ENCODE measurements at places on chromosomes 4 and X.

GRCh38 chrX:17919896-17920446 lies 58.9 kb upstream of the RAI2 start:
- no peak for DNase-seq

- DNase-seq = no peak
Measured at GRCh38 chr4:176436293-176436973, 116.7 kb downstream of the SPCS3 start.

- no peak for DNase-seq
Measured at GRCh38 chr4:89303177-89303576, 4.4 kb downstream of the GPRIN3 start.

DNA sequence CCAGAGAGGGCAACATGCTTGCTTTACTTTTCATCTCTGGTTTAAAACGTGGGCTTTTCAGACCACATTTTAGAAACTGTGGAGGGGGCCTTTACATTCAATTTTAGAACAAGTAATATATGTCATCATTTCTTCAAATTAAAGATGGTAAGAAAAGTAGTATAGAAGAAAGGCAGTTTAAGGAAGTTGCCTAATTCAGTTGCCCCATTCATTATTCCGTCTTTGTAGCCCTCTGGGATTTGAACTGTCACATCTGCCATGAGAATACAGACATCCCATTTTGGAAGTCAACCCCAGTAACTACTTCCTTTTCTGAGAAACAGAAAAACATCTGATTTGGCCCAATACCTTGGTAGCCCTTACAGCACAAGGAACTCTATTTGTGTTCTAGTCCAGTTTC lies 61.2 kb downstream of the PASD1 start:
- DNase-seq = no peak

- peak; percentile 60 for DNase-seq
Measured at GRCh38 chrX:12949927-12950656, 24.8 kb upstream of the TMSB4X start.

- no peak for DNase-seq
Measured at GRCh38 chr4:169626331-169627282, 6.2 kb downstream of the CLCN3 start.

DNA sequence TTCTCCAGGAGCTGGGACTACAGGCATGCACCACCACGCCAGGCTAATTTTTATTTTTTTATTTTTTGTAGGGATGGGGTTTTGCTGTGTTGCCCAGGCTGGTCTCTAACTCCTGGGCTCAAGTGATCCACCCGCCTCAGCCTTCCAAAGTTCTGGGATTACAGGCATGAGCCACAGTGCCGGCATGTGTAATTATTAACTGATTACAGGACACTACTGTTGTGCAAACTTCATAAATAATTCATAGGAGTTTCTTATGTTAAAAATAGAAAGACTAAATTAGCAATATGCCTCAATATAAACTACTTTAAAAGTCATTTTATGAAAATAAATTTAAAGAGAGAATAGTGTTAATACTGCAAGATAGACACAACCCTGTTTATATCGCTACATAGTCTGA lies 221.9 kb downstream of the SNCA start:
- no peak for DNase-seq

DNA sequence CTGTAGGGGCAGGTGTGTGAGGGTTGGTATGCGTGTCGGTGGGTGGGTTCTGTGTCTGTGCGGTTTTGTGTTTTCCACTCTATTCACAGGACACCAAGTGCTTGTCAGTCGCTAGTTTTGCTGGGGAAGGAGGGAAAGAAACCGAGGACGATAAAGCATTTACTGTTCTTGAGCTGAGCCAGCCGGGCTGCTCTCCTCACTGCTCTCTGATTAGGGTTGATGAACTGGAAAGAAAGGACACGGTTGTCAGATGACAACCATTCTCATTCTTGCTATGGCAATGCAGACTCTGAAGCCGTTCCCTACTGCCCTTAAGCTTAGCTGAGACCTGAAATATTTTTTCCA lies 832 bp downstream of the EGFL6 start:
- DNase-seq = no peak

- no peak for DNase-seq
Measured at GRCh38 chr4:152666946-152667345, 12.9 kb downstream of the TMEM154 start.

DNA sequence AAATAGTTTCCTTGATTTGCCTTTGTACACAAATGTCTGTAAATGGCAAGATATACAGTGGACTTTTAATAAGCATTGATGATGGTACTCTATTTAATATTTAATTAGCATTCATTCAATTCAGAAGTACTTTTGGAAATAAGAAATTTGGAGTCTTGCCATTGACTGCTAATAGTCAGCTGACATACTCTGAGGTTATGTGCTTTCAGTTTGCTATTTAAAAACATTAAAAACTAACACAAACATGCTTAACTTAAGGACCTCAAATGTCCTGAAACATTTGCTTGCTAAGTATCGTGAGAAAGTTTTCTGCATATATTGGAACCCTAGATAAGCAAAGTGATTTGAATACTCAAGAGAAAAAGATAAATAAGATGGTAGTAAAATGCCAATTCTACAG lies 64.6 kb downstream of the REELD1 start:
- no peak for DNase-seq

DNA sequence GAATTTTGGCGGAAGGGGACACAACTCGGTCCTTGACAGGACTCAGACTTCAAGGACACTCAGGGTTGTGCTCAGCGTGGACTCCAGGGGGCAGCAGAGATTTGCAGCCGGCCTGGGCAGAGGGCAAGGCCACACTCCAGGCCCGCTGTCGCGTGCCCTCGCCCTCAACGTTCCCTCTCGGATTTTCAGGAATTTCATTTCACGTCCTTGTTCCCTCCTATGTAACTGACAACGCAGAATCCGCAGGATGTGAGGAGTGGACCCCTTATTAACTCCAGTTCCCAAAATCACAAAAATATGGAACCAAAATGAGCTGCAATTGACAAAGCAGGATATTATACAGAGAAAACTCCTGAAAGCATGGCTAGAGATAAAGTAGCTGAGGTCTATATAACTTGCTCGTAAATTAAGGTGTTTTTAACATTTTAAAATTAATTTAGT lies 21.0 kb upstream of the DCTD start:
- DNase-seq = no peak

DNA sequence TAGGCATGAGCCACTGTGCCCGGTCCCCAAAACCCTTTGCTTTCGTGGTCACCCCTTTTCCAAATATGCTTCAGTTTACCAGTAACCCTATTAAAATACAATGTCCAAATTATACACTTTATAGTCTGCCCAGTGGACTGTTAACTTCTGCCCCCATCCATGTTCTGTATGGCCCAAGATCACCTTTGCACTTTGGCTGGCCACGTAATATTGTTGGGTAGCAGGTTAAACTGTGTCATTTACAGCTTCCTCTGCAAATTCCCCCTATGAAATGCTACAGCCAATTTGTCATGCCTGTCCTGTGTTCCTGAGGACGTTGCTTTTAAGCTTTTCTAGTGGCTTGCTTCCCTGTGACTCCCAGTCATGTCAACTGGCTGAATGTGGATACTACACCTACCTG lies 101.1 kb upstream of the IL13RA1 start:
- no peak for DNase-seq
